ENCODE measurements at places on chromosomes 4 and X. TPM values are rescaled to one million over a fixed set of nuclear protein-coding genes. Genes with fewer than 3 reads are reported as not detected.

CRMP1 gene
- 18.8 TPM for polyA plus RNA-seq

GRCh38 chr4:187286525-187286924 lies 562.9 kb upstream of the FAT1 start:
- no peak for DNase-seq

GRCh38 chr4:8532245-8532781 lies 47.9 kb upstream of the GPR78 start:
- no peak for DNase-seq

DNA sequence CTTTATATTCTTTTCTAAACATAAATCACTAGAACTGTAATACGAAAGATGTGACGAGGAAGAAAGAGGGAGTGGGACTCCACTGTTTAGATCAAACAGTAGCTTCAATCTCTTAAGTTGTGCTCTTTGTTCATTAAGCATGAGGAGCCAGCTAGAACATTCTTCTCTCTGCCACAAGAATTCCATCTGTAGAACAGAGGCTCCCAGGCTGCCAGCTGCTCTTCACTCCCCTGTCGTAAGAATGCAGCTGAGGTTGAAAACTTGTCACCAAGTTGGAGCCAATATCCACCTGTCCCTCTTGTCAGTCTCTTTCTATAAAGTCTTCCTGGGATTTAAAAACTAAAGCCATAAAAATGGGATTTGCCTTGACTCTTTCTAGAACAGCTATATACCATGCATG lies 65.0 kb upstream of the SEC24B start:
- DNase-seq, result no peak

DNA sequence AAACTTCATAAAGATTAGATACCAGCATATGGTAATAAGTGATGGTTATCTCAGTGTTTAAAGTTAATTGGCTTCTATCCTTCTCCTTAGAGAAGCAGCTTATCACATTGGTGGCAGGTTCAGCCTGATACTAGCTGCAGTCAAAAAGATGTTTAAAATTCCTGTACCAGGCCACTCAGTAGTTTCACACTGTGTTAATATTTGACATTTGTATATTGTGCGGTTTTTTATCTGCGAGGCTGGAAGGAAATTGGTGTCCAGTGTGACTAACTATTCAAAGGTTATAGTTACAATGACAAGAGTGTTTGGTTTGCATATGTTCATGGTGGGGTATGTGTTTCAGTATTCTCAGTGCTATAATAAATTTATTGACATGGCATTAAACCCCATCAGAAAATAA lies 27.5 kb upstream of the TBC1D8B start:
- DNase-seq, result no peak

DNA sequence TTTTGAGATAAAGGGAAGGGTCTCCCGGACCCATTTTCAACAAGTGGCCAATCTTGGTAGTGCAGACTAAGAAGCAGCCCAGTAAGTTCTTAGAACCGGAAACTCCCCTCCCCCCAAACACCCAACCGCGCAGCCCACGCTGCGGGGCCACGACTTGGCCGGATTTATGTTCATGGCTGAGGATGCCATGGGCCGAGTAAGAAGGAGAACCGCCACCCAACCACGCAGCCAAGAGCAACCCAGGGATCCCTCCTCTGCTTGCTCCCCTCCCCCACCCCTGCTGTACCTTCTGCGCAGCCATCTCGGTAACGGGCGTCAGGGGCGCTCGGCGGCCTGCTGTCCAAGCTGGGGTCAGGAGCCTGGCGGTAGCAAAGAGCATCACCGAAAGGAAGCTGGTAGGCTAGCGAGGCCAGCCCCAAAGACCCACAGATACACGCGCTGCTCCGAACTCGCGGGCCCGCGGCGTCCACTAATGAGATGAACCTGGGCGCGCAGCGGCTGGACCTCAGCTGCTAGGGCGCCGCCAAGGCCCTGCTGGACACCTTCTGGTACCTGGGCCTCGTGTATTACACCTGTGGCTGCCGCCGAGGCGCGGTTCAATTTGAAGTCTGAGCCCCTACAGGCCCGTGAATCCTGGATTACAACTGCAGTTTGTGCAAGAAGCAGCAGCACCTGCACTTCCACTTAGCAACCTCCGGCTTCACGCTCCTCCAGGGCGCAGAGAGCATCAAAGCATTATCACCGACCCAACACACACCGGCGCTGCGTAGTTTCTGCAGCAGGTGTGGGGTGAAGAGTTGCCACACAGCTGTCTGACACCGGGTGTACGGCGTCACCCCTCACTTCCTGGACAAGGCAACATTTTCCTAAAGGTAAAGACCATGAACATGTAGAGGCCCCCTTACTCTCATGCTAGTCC lies 63.4 kb downstream of the NUDT10 start:
- DNase-seq, result peak; percentile 24

All from hindlimb muscle (tissue), 1 donor.